Stimulated activated CD8-positive, alpha-beta memory T cell treated with anti-CD3 and anti-CD28 coated beads, Interleukin-4, amount 100 ng/mL, for 48 hours (primary cell): ENCODE measurements at places on chromosomes 4 and X.

DNA sequence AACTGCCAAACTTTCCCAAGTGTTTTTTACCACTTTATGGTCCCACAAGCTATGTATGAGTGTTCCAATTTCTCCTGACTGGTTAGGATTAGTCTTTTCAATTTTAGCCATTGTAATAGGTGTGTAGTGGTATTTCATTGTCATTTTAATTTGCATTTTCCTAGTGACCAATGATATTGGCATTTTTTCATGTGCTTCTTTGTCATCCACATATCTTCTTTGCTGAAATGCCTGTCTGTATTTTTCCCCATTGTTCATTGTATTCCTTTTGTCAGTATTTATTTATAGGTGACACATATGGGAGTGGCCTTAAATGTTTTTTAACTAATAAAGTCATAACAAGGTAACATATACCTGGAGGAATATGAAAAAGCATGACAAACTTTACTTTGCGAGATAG lies 9.2 kb upstream of the UBE2D3 start:
- no peak for DNase-seq

DNA sequence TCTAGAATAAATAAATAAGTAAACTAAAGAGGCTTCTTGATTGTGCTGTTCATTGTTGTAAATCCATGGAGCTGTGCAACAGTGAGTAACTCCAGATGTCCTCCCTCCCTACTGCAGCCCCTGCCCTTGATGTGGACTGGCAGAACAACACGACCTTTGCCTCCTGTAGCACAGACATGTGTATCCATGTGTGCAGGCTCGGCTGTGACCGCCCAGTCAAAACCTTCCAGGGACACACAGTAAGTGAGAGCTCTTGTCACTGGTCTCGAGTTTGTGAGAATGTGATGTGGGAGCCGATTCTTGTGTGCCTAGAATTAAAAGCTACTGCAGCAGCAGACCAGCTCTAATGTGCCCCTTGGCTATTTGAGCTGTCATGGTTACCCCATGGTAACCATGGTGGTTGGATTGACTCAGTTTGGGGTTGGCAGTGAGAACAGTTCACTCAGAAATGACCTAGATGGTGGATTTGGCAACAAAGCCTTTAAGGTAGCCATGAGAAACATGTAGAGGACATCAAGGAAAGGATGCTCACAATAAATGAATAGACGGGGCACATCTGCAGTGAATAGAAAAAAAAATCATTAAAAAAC lies 60.7 kb downstream of the GPR143 start:
- no peak for DNase-seq

- DNase-seq: no peak
Observed at GRCh38 chrX:7225338-7225737, 77.4 kb upstream of the PUDP start.

DNA sequence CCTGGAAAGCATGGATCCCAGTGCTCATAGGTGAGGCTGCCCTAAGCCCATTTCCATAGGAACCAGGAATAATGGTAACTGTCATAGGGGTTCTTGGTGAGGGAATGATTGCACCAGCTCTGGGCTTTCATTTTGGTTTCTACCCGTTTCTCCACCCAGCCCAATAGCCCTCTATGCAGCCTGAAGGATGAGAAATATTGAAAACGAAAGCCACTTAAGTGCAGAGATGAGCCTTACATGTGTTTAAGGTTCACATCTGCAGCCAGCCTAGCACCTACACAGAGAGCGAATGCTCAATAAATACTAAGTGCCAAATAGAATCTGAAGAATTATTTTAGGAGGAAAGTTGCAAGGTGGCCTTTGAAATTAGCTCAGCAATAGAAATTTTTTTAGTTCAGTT lies 60.4 kb downstream of the MCF2 start:
- DNase-seq: no peak

GRCh38 chrX:97498093-97498492 lies 614.4 kb downstream of the RPA4 start:
- DNase-seq: no peak

DNA sequence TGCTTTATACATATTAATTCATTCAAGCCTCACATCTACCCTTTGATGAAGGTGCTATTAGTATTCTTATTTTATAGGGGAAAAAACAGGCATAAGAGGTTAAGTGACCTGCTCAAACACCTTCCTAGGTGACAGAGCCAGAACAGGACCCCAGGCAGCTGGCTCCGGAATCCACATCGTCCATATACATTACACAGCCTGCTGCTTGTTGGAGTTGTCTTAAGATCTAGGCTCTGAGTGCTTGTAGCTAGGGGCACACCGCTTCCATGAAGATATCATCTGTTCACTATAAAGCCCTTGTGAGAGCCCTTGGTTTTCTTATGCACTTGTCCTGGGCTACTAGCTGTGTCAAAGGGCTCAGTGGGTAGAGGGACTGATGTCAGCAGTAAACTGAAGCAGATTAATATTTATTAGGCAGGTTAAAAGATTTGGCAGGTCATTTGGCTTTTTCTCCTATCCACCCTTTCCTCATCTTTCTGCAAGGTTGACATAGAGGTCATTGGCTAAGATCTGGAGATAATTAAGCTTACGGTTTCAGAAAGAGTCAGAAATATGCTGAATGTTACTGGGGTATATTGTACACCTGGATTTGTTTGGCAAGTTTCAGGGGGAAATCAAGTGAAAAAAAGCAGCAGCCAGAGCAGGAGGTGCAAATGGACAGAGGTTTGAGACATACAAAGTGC lies 195.4 kb downstream of the SOWAHB start:
- no peak for DNase-seq

DNA sequence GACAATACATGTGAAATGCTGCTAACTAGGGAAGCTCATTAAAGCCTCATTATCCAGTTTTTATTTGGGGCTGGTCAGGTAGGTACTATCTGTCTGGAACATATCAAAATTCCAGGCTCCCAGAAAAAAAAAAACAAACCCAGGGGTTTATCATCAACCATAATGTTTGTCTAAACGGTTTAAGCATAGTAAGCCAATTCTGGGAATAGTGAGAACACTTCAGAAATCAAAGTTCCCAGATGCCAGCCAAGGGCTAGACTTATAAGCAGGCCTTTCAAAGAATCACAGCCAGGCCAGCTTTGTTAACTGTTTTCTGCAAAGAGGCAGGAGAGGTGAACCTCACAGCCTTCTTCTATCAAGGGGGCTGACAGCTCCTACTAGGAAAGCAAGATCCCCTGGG lies 8.1 kb downstream of the IDS start:
- DNase-seq: no peak

- DNase-seq: no peak
Observed at GRCh38 chrX:33211356-33212260, at the start of gene DMD. Gene DMD, minus strand, starts transcription at chrX:33211549. Its CDS starts 237 bp downstream, at chrX:33211312.

- DNase-seq: no peak
Observed at GRCh38 chr4:139704915-139705485, 39.4 kb downstream of the MGST2 start.

- DNase-seq: peak; percentile 73
Observed at GRCh38 chrX:119655125-119655524, 37.8 kb downstream of the SEPTIN6 start.

- DNase-seq: no peak
Observed at GRCh38 chrX:133570549-133570948, 155.3 kb upstream of the GPC4 start.

- no peak for DNase-seq
Observed at GRCh38 chr4:183636503-183636902, 22.5 kb downstream of the RWDD4 start.

- DNase-seq: no peak
Observed at GRCh38 chr4:36358173-36358572, 76.8 kb downstream of the DTHD1 start.

DNA sequence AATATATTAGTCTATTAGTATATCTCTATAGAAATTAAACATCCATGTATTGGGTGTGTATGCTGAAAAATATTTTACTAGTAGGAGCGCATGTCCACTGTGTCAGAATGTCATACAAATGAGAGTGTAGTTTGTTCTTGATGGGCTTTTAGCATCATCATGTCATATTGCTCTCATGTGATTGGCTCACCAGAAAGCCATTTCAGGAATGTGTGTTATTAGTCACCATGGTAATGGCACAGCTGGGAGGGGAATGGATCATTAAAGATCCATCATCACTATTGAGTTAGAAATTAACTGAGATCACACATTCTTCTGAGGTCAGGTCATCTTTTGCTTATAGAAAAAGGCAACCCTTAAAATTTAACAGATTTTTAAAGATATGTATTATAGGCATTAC lies 77.3 kb downstream of the PHEX start:
- DNase-seq: no peak

- DNase-seq: no peak
Observed at GRCh38 chr4:88134536-88135355, 23.7 kb downstream of the ABCG2 start.

DNA sequence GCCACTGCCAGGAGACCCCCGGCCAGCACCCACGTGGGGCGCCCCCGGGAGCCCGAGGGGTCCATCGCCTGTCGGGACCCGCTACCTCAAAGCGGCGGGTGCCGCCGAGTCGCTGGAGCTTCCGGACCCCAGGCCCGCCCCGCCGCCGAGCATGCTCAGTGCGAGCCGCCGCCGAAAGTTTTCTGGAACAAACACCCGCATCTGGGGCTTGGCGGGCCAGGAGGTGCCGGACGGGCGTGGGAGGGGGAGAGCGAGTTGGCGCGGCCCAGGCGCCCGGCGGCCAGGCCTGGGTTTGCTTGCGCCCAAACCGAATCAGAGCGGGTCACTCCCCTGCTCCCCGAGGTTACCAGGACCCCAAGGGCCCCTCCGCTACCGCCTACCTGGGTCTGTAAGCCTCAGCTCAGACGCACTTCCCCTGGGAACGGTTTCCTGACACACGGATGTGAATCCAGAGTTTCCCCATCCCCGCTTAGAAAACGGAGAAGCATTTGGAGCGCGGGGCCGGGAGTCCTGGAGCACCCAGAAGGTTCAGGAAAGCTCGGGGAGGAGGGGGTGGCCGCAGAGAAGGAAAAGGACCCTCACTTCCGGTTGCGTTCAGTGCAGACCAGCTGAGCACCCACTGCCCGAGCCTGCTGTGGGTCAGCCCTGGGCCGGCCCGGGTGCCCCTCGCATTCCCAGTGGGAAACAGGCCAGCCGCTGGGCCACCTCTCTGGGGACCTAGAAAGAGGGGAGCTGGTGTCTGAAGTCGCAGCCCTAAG lies at the start of gene EVC2:
TSS of gene EVC2 (minus strand) at position 111 of the 758 bp plus-strand sequence. CDS start at position 65, 46 bp downstream.
- peak; percentile 64 for DNase-seq

DNA sequence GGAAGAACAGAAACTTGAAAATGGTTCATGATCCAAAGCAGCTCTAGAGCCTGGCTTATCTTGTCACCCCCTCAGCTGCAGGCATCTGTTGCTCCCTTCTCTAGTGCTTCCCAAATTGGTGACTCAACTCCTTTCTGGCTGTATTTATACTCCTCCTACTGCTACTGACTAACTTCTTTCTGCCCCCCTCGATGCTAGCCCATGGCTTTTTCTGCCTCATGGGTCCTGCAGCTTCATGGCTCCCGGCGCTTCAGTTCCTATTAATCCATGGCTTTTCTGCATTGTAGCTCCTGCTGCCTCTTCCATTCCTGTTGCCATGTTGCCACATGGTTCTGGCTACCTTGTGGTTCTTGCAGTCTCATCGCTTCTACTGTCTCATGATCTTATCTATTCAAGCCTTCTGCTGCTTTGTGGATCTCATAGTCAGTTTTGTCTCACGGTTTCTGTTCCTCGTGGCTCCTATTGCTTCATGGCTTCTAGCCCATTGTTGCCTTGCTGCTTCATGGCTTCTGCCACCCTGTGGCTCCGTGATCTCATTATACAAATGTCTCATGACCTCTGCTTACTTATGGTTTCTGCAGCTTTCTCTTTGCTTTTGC lies 48.1 kb downstream of the SMC1A start:
- DNase-seq: no peak
